Cortex of kidney (tissue), 1 donor: ENCODE measurements at places on chromosomes 16 and 17.

DNA sequence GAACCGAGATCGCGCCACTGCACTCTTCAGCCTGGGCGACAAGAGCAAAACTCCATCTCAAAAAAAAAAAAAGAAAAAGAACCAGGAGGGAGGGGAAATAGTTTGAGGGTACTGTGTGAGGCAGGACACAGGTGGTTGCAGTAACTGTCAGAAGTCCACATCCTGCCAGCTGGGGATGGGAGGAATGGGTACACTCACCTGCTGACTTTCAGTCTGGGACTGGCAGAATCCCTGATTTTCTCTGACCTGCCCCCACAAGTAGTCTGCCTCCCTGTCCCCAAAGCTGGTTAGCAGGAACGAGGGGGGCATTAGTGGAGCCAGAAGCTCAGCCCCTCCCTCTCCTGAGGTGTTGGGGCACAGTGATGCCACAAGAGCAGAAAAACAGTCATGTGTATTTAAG lies 7.1 kb upstream of the ARL5C start:
- DNase-seq: no peak

DNA sequence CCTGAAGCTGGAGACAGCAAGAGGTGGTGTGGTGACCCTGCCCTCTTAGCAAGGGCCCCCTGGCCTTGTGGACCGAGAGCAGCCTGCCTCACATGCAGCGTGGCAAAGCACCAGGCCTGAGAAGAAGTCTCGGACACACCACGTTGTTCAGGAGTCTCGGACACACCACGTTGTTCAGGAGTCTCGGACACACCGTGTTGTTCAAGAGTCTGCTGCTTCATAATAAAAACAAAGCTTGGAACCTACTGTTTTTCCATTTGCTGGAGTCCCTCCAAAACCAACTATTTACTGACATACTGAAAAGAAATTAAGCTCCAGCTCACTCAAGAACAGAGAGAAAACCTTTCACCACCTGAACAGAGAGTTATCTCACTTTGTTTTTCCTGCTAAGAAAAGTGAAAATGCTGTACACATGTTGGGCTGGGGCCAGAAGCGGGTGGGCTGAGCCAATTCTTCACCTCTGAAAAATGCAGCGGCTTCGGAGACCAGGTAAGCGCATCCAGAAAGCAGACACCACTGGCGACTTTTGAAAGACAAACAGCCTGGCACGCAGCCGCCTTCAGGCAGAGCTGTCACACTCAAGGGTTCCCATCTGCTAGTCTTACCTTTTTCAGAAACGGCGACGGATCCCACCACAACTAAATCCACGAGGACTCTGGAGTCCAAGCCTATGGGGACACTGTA lies 8.9 kb downstream of the MTHFSD start:
- no peak for DNase-seq

DNA sequence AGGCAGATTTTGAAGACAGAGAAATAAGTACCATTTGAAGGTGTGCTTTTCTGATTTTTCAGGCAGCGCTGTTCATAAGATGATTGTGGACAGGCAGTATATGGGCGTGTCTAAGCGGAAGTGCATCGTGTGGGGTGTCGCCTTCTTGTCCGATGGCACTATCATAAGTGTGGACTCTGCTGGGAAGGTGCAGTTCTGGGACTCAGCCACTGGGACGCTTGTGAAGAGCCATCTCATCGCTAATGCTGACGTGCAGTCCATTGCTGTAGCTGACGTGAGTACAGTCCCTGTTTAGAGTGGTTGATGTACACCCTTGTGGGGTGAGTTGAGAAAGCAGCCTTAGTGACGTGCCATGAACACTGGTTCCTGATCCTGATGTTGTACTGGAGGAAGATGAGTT lies 10.7 kb downstream of the UTP4 start:
- no peak for DNase-seq

GRCh38 chr16:6611535-6611934 lies 721.1 kb upstream of the RBFOX1 start:
- no peak for DNase-seq

GRCh38 chr17:72090108-72090507 lies 30.7 kb upstream of the SOX9 start:
- no peak for DNase-seq

GRCh38 chr17:5126719-5127488 lies 11.1 kb downstream of the USP6 start:
- DNase-seq: no peak

DNA sequence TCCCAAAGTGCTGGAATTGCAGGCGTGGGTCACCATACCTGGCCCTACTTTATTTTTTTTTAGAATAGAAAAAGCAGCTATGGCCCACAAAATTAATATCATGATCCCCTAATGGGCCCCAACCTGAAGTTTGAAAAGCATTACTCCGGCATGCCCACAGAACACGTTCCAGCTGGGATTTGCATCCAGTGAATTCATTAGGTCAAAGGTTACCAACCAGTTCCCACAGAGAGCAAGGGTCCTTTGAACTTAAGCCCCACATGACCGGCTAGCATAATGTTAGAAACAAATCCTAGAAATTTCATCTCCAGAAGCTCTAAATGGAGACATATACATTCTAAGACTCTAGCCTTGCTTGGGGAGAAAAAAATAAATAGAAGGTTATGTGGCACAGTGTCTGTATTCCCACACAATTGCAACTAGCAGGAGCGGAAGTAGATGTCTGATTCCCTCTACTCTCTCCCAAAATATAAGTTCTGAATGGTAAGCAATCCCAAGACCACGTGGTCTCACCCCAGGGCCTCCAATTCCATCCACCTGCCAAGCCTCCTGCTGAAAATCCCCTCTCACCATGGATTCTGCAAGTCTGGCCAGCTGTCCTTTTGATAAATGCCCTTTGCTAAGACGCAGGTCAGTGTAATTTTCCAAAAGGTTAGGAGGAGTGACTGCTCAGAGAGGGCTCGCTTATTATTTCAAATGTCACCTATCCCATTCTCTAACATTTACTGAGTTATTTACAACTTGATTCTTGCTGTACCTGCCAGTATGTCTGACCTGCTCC lies 395.8 kb downstream of the NPIPA8 start:
- no peak for DNase-seq

DNA sequence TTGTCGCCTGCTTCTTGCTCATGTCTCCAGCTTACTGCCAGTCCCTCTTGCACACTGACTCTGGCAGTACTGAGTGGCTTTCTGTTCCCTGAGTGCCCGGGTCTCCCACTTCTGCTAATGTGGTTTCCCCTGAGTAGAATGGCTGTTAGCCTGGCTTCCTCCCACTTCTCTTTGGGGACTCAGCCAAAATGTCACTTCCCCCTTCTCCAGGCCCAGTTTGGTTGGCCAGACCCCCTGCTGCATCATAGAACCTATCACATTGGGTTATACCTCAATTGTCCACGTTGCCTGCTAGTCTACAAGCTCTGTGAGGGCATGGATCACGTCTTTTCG lies 304.4 kb downstream of the HS3ST3B1 start:
- DNase-seq: no peak
